Psoas muscle (tissue), 8 donors: ENCODE measurements at places on chromosomes 5 and 9. TPM values are rescaled to one million over a fixed set of nuclear protein-coding genes. Genes with fewer than 3 reads are reported as not detected.

DNA sequence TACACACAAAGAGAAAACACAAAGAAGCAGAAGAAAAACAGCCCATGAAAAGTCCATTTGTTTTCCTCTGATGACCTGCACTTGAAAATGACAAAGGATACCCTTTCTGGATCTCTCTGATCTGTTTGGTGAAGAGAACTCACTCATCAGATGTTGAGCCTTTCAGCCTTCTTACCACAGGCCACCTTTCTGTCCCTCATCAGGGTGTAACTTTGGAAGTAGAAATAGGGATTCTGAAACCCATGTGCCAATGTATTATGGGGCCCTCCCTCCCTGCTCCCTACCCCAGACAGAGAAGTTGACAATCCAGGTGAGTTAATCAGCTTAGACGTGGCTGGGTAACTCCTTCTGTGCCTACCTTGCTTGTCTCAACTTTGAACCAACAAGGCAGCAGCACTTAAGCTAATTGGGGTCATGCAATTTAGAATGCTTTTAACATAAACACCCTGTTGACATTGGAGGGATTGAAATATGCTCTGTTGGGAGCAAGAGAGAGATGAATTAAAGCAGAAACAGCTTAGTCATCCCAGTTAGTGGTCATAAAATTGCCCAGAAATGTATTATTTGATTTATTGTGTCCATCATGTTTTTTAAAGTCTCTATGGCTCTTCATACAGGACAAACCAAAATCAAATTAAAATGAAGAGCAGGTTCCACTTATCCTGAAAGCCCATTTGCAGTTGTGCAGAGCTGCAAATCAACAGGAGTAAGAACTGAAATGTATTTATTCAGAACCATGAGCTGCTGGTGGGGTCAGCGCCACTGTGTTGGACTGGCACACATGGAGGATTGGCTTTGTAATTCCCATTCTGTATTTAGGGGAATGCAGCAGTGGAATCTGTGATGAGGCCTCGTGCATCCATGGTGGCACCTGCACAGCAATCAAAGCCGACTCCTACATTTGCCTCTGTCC is 132.0 kb downstream of the LIFR start:
- no peak overlapping the region for H3K27ac ChIP-seq
- H3K36me3 ChIP-seq = no peaks in the 10 kb centered on the region
- no peak for DNase-seq
- H3K4me1 ChIP-seq = peaks cover 11% of the 10 kb centered on the region
- H3K27me3 ChIP-seq = no peaks in the 10 kb centered on the region
- no peak overlapping the region for H3K4me3 ChIP-seq

The PRLR gene
- total RNA-seq = 0.32 TPM

DNA sequence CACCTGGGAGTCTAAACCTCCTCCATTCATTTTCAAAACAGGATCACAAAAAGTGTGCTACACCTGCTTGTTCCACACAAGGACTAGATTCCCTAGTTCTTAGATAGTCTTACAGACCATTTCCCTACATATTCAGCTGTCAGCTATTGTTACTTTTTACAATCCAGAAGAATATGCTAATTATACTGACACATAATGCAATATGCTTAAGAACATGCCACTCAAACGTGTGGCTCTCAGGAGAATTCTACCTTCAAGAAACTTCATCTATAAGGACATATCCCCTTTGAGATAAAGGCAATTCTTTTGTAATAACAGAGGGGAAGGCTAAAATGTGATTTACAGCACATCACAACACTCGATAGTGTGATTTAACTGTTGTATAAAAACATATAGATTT is 456.1 kb upstream of the ARRDC3 start:
- no peak overlapping the region for H3K27ac ChIP-seq
- no peaks in the 10 kb centered on the region for H3K4me1 ChIP-seq
- DNase-seq = no peak
- H3K27me3 ChIP-seq = no peaks in the 10 kb centered on the region

DNA sequence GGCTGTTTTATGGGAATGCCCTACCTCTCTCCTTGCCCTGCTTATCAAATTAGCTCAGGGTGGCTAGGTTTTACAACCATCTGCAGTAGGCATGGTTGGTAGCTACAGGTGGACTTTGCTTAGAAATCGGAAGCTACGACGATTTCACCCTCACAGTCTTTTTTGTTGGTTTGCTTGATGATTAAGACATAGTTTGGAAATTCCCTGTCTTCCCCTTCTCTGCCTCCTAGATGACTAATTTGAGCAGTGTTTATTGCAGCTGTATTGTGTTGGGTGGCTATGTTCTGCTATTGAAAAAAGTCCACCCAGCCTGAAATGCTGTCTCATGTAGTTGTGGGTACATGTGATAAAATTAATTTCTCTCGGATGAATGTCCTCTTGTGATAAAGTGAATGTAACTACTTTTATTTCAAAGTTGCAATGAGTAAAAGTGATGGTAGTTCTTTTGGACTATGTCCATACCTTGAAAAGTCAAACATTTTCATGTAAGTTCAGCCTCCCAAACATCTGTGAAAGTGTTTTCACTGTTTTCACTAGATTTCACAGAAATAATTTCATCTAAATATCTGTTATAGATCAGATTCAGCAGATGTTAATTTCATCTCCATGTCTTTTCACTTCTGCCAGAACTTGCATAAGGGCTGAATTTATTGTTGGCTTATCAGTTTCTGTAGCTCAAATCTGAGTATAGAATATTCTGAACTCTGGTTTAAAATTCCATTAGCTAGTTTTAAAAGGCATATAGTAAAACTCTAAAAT is 37.3 kb upstream of the FYB1 start:
- H3K27ac ChIP-seq = no peak overlapping the region
- no peak for DNase-seq

DNA sequence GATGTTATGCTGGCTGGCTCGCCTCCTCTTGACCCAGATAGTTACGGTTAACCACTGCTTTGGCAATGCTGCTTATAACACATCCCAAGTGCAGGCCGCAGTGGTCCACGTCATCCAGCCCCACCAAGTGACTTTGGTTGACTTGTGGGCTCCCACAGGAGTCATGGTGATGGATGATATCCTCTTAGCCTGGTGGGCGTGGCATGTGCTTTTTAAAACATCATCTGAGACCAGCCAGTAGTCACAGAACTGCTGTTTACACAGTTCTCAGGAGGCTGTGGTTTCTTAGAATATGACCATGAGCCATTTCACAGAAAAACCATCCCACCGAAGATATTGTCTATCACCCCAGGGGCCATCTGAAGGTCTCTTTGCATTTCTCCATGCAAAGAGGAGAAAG is 216.9 kb downstream of the SH3GL2 start:
- H3K4me3 ChIP-seq = no peak overlapping the region
- DNase-seq = peak; percentile 58
- no peaks in the 10 kb centered on the region for H3K27me3 ChIP-seq
- H3K36me3 ChIP-seq = no peaks in the 10 kb centered on the region
- no peak overlapping the region for H3K27ac ChIP-seq

The ESM1 gene
- not detected for total RNA-seq

- no peaks in the 10 kb centered on the region for H3K27me3 ChIP-seq
- DNase-seq = no peak
- no peaks in the 10 kb centered on the region for H3K4me1 ChIP-seq
- H3K4me3 ChIP-seq = no peak overlapping the region
Observed at GRCh38 chr5:174363934-174364333, 318.4 kb downstream of the NSG2 start.

The PRUNE2 gene
- total RNA-seq = 41.9 TPM

The PLAC8L1 gene
- total RNA-seq = not detected
